Kidney tubule cell (primary cell): ENCODE measurements at places on chromosomes 1 and 21.

- DNase-seq, result no peak
Measured at GRCh38 chr1:234976861-234977680, 151.6 kb downstream of the TOMM20 start.

GRCh38 chr1:16248007-16248436 is 11.0 kb upstream of the CPLANE2 start:
- no peak for DNase-seq

DNA sequence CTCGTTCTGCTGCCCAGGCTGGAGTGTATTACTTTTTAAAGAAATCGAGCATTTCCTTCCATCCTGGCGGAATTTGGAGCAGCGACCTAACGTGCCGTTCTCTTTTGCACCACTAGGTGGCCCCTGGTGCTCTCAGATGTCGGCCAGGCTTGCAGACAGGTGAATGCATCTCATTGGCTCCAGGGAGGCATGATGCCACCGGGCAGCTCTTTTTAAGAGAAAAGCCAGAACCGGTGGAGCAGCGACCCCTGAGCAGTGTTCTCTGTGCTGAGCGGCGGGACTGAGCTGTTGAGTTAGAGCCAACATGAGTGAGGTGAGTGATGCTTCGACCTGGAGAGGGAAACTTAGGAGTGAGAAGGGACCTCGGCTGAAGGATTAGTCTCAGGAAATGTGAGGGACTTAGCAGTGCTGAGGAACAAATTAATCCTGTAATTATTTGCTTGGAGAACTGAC is at the start of gene PCP4:
TSS of gene PCP4 (plus strand) at position 241 of the 453 bp plus-strand sequence. CDS start at position 305, 64 bp downstream.
- peak; percentile 64 for DNase-seq

DNA sequence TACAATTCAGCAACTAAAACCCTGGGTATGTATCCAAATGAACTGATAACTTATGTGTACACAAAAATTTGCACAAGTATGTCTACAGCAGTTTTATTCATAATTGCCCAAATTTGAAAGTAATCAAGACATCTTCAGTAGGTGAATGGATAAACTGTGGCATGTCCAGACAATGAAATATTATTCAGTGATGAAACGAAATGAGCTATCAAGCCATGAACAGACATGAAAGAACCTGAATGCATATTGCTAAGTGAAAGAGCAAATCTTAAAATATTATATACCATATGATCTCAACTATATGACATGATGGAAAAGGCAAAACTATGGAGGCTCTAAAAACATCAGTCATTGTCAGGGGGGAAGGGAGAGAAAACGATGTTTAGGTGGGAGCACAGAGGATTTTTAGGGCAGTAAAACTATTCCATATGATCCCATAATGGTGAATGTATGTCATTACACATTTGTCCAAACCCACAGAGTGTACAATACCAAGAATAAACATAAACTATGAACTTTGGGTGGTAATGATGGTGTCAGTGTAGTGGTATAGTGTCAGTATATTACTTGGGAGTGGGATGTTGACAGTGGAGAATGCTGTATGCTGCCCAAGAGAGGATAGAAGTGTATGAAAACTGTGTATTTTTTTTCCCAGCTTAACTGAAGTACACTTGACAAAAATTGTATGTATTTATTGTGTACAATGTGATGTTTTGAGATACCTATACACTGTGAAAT is 92.8 kb upstream of the PPP2R5A start:
- DNase-seq, result no peak

- DNase-seq, result no peak
Measured at GRCh38 chr21:26845759-26846035, 488 bp upstream of the ADAMTS1 start.

- peak; percentile 45 for DNase-seq
Measured at GRCh38 chr21:32545948-32546441, 39.3 kb downstream of the TCP10L start.
